ENCODE measurements at places on chromosomes 12 and 14.

GRCh38 chr12:95922231-95922630 is 20.2 kb downstream of the CCDC38 start:
- no peak for DNase-seq

GRCh38 chr12:79194595-79194994 is 330.0 kb downstream of the SYT1 start:
- DNase-seq: no peak

- no peak for DNase-seq
Measured at GRCh38 chr14:76267322-76268046, 108.5 kb upstream of the ESRRB start.

- no peak for DNase-seq
Measured at GRCh38 chr14:89061696-89062095, 237.2 kb downstream of the TTC8 start.

GRCh38 chr12:123712780-123713319 is 697 bp downstream of the ATP6V0A2 start:
- no peak for DNase-seq

- DNase-seq: no peak
Measured at GRCh38 chr12:113586461-113586860, 114.8 kb upstream of the LHX5 start.

GRCh38 chr12:113222730-113223531 is 1.7 kb downstream of the TPCN1 start:
- DNase-seq: peak; percentile 81

DNA sequence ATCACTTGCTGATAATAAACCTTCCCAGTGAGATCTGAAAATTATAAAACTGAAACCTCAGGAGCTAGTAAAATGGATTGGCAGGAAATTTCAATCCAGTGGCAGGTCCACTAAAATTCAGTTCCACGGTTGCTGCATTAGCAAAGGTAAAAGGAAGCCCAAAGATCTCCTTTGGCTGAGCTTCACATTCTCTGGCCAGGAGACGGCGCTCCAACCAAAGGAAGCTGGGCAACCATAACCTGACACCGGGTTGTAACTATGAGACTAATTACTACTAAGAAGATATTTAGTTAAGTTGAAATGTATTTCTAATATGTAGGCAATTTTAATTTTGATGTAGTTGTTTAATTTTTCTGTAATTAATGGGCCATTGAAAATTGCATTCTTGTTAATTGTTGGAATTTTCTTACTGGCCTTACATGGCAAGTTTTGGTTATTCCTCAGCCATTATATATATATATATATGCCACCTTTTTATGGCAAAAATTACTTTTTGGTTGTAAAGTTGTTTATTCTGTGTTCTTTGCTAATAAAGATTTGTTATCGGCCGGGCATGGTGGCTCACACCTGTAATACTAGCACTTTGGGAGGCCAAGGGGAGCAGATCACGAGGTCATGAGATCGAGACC is 17.0 kb downstream of the OR8S1 start:
- DNase-seq: no peak

DNA sequence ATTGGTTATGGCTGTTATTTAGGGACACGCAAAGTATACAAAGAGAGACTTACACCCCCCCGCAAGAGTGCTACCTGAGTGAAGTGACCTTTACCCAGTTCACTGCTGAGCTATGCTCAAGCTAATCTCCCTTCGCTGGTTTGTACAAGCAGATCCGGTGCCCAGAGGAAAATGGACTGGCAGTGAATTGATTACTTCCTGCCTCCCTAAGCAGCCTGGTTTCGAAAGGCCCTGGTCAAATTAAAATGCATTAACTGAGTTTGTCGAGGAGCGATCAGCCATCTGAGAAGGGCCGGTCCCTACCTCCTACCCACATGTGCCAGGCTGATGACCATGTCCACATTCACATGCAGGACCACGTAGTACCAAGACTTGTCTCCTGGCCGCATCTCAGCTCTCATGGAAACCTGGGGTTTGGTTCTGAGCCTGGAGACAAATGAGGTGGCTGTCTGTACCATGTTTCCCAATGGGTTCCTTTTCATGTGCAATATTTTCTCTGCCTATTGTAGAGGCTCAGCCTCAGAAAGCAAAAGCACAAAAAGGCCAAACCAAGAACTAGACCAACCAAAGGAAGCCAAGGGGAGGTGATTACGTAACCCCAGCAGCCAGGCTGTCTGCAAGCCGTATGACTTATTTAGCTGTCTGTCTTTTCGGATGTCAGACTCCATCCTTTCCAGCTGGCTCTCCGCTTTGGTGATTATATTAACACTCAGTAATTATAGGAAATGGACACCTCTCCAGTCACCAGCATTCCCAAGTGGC is 284.7 kb upstream of the PWP1 start:
- DNase-seq: no peak

GRCh38 chr12:50222275-50222783 is 55.2 kb upstream of the CERS5 start:
- peak; percentile 89 for DNase-seq

DNA sequence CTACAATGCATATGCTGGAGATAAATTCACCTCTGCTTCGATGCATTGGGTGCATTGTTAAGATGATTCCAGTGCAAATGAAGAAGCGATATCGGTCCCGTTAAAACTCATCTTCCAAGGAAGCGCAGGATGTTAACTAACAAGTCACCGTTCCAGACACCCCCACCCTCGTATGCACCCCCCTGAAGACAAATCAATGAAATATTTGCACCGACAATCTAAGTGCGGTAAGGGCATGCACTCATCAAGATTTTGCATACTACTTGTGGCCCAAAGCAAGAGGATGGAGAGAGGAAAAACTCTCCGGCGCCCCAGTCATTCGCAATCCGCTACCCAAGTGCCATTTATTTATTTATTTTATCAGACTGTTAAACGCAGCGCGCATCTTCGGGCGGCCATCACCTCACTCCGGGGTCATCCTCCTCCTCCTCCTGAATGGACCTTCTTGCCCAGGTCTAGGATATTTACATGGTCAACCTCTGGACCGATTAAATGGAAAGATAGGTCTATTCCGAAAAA is 1.2 kb downstream of the NOVA1 start:
- no peak for DNase-seq

- DNase-seq: no peak
Measured at GRCh38 chr14:42322531-42323284, 716.0 kb downstream of the LRFN5 start.

DNA sequence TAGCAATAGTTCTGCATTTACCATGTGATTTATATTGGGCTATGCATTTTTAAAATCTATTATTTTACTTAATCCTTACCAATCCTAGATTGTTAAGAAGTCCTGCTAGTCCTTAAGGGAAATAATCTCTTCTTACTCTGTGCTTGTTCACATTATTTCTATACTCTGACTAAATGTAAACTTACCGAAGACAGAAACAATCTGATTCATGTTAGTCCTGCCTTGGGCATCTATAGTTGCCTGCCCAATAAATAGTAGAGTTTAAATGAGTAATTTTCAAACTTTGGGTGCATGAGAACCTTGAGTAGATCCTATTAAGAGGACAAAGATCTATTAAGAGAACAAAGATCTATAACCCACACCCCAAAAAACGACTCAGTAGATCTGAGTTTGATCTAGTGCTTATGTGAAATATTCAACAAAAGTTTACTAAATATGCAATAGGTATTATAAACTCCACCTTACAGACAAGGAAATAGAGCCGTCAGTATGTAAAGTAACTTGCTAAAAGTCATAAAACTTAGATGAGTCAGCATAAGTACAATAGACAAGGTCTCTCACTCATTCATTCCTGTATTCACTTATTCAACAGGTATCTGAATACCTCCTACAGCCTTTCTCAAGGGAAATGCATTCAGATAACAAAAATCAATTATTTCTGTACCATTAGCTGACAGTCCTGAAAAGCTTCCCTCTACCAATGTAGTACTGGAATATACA is 127.6 kb downstream of the PAWR start:
- no peak for DNase-seq

GRCh38 chr12:96235484-96235826 is 41.3 kb downstream of the ELK3 start:
- no peak for DNase-seq

DNA sequence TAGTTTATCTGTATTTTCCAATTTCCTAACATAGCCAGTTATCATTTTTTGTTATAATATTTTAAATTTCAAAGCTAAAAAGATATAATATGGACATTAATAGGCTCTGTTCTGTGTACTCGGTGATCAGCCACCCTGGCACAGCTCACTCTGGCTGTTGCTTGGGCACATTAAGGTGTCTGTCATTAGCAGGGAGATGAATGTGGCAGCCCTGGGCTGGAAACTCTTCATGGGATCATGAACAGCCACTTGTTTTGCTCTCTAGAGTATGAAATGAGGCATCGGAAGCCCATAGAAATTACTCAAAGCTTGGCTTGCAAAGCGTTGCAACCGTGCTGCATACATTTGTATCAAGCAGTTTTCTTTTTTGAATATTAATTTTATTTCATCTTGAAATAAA is 233.2 kb downstream of the DACT1 start:
- no peak for DNase-seq

DNA sequence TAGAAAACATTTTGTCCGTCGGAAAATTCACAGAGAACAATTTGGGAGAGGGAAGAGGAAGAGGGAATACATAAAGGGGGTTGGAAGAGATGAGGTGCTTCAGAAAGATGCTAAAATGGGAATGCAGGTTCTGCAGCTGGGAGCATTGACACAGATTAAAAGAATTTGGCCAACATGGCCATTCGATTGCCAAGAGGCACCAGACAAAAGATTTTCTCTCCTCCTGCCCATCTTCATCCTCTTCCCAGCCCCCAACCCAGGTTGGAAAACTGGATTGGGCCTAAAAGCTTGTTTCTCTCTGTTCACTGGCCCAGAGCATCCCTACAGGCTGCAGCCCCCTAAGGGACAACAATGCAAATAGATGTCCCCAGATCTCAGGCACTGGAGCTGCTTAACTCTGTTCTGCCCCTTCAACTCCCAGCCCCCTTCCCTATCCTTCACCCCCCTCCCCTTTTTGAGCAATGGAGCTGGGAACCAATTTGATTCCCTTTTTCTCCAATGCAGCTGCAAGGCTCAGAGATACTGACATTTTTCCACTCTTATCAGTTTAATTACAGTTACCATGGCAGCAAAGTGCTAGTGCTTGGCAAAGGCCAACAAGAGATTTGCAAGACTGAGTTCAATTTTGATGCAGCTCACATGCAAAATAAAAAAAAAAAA is 1.9 kb downstream of the LMO3 start:
- no peak for DNase-seq

DNA sequence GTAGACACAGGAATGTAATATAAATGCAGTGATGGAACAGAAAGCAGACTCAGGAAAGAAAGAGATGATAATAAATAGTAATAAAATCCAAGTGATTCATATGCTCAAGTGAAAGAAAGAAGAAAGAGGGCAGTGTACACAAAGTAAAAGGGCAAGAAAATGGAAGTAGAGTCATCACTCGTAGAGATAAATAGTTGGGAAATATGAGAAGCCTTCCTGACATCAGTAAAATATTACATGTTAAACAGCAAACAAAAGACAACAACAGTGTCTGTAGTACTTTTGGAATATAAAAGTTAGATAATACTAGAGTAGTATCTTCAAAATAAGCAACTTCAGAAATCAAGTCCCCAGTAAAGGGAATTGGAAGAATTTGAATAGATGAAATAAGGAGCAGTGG is 412.3 kb downstream of the RAD51B start:
- DNase-seq: no peak

GRCh38 chr12:16473610-16474326 is 126.3 kb downstream of the MGST1 start:
- no peak for DNase-seq

DNA sequence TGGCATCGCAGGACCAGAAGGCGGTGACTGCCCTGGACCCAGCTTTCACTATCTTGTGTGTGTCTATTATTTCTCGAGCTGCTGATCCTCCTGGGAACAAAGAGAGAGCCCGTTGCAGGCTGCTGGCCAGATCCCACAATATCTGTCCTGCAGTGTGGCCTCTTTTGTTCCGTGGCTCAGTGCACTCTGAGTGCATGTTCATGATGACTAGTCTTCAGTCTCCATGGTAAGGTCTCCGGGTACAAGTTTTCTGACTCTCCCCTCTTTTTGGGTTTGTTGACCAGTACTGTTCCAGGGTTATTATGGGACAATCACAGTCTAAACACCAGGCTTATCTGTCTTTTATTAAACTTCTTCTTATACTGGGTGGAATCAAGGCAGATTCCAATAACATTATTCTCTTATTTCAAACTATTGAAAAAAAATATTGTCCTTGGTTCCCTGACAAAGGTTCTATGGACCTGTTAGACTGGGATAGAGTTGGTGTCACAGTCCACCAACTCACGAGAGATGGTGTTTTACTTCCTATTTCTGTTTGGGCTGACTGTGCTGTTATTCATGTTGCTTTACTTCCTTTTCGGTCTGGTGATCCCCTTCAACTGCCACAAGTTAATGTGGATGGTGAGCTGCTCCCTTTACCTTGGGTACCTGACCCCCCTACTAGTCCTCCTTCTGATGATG is 192.9 kb upstream of the ALG10B start:
- DNase-seq: no peak

- no peak for DNase-seq
Measured at GRCh38 chr12:97751704-97752103, 289.1 kb downstream of the RMST start.

DNA sequence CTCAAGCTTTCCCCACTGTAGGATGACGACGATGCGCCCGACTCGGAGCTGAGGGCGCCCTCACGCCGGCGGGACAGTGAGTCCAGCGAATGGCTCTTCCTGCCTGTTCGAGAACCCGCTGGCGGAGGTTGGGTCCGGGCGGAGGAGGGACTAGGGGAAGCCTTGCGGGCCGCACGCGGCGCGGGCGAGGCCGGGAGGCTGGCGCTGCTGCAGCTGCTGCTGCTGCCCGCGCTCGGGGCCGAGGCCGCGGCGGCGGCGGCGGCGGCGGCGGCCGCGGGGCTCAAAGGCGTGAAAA is 1.9 kb downstream of the CCDC177 start:
- no peak for DNase-seq

DNA sequence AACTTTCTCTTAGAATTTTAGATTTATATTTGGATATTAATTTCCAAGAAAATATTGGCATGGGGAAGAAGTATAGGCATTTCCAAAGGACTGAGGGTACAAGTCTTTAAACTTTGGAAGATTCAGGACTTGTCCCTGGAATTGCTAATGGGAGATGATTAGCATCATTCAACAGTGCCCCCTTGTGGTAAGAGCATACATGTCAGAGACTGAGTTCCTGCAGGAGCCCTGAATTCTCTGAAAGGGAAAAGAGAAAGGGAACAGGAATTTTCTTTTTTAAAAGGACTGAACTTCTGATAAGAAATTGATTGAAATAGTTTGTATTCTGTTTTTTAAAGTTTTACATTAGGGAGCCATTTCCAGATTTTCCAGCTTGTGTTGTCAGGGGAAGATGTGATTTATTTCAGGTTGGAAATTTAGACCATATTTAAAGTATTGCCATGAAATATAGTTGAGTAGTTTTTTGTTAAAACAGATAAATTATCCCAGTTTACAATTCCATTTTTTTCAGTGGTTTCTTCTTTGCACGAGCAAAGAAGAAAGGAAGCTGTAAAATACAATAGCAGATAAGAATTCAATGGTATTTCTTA is 44.0 kb upstream of the REP15 start:
- peak; percentile 58 for DNase-seq

DNA sequence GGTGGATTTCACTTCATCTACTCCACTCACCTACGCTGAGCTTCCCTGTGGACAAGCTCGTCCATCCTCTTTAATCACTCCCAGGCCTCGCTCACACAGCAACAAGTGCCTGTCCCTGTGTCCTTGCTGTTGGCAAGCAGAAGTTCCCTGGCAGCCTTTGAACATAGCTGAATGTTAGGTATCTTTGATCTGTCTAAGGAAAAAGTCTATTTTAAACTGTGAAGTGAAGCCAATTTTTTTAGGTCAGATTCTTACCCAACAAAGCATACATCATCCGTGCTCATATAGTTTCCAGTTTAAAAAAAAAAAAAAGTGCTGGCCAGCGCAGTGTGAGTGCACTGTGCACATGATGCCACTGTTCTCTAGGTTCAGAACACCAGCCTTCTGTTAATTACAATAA is 36.3 kb downstream of the PPP2R5C start:
- DNase-seq: no peak
